ENCODE measurements at places on chromosomes 2 and 18.

DNA sequence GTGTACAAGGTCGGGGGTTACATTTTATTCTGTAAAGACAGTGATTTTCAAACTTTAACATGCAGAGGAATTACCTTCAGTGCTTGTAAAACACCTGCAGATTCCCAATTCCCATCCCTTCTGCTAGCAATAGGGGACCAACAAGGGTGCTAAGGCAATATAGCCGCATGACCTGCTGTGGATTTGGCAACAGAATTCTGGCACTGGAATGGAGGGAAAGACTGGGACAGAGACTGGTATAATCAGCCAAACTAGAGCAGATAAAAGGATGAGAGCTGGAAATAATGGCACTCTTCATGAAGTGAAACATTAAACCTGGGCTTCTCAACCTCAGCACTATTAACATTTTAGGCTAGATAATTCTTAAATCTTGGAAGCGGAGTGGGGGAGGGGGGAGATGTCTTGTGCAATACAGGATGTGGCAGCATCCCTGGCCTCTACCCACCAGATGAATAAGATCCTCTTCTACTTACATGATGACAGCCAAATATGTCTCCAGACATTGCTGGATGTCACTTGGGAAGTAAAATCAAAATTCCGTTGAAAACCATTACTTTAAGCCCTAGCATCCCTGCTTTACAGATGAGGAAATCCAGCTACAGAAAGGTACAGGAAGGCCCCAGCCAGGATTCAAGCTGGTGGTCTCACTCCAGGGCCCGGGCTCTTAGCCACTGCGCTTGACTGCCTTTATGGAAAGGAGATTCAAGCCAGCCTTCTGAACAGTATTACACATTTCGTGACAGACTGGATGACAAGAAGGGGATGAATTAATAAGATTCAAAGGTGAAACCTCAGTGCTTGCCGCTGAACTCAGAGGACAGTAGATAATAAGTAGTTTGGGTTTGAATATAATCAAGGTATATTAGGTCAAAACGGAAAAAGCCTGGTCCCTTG is 1.7 kb downstream of the EVA1A start:
- no peaks in the 10 kb centered on the region for H3K36me3 ChIP-seq
- no peak overlapping the region for H3K27ac ChIP-seq
- H3K4me3 ChIP-seq: no peak overlapping the region
- DNase-seq: no peak
- no peaks in the 10 kb centered on the region for H3K27me3 ChIP-seq

DNA sequence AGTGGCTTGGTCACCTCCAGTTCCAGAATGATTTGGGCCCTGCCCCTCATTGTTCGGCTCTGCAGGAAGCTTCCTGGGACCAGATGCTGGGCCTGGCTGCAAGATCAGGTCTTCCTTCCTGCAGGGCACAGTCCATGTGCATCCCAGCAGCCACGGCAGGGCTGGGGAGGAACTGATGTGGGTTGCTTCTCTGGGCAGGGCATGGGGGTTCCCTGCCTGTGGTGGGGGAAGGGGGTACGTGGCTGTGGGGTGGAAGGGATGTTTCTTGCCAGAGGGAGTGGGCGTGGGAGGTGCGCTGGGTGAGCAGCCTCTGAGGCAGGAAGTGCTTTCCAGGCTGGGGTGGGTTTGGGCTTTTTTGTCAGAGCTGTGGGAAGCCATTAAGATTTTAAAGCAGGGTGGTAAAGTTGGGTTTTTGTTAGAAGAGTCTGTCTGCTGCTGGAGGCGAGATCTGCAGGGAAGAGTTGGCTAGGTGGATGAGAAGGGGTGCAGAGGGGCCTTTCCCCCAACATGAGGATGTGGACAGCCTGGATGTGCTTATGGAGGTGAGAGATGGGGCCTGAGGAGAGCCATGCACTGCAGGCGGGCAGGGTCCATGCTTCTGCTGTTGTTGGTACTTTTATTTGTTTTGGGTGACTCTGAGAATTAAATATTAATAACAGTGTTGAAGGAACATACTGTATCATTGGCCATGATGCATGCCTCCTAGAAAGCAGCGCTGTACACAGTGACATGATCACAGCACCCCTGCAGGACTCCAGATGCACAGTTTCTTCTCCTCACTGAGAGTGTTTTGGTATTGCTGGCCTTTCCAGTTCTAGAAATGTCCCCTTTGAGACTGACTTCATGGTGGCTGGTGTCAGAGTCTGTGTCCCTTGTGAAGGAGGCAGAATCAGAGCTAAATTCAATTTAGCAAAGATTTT is 45.3 kb downstream of the DGKD start:
- no peaks in the 10 kb centered on the region for H3K4me1 ChIP-seq
- DNase-seq: peak; percentile 49
- H3K27me3 ChIP-seq: no peaks in the 10 kb centered on the region
- H3K36me3 ChIP-seq: peaks cover 3% of the 10 kb centered on the region
- H3K27ac ChIP-seq: no peak overlapping the region

- no peaks in the 10 kb centered on the region for H3K27me3 ChIP-seq
- H3K4me1 ChIP-seq: peaks cover 8% of the 10 kb centered on the region
- H3K36me3 ChIP-seq: no peaks in the 10 kb centered on the region
- H3K4me3 ChIP-seq: no peak overlapping the region
- H3K27ac ChIP-seq: no peak overlapping the region
Measured at GRCh38 chr2:127678991-127679390, 3.7 kb upstream of the LIMS2 start.

- H3K4me1 ChIP-seq: no peaks in the 10 kb centered on the region
- no peak overlapping the region for H3K4me3 ChIP-seq
- no peak overlapping the region for H3K27ac ChIP-seq
- no peaks in the 10 kb centered on the region for H3K27me3 ChIP-seq
- no peaks in the 10 kb centered on the region for H3K36me3 ChIP-seq
- DNase-seq: no peak
Measured at GRCh38 chr18:15005313-15006130, 257.6 kb downstream of the ANKRD30B start.

- no peaks in the 10 kb centered on the region for H3K36me3 ChIP-seq
- H3K27ac ChIP-seq: peak overlapping the region; percentile 15
- no peak overlapping the region for H3K4me3 ChIP-seq
- peaks cover 12% of the 10 kb centered on the region for H3K4me1 ChIP-seq
Measured at GRCh38 chr2:158774681-158775080, 20.4 kb upstream of the DAPL1 start.

DNA sequence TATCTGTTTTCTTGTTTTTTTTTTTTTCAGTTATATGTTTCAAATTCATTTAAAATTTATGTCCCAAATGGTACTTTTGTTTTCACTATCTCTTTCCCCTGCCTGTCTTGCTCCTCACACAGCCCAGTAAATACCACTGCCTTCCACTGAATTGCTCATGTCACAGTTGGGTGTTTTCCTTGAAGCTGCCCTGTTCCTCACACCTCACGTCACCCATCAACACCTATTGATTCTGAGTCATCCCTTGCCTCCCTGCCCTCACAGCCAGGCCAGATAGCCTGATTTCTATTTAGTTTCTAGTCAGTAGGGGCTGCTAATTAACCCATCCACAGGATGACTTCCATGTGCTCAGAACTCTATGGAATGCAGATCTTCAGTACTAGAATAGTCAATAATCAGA is 25.3 kb downstream of the FSHR start:
- DNase-seq: no peak
- no peak overlapping the region for H3K4me3 ChIP-seq
- H3K27ac ChIP-seq: no peak overlapping the region
- H3K27me3 ChIP-seq: no peaks in the 10 kb centered on the region
